ENCODE measurements at places on chromosomes 7 and 10.

- no peak for DNase-seq
Measured at GRCh38 chr10:21972584-21972983, 30.9 kb downstream of the DNAJC1 start.

DNA sequence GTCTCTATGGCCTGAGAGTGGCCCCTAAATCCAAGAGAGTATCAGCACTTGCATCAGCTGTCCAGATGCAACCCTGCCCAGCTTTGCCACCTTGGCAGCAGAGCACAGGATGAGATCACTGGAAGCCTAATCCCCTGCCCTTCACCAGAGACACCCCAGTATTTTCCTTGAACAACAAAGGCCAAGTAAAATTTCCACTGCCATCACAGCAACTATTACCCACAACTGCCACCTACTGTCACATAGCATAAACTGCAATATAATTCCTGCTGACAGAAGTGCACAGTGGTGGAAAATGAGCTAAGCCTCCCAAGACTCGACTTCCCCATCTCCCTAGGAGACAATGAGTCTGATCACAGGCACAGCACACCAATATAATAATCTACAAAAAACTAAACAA lies 462.8 kb upstream of the ZWINT start:
- no peak for DNase-seq

- DNase-seq: no peak
Measured at GRCh38 chr10:9596368-9596920, 1421.2 kb upstream of the CELF2 start.

DNA sequence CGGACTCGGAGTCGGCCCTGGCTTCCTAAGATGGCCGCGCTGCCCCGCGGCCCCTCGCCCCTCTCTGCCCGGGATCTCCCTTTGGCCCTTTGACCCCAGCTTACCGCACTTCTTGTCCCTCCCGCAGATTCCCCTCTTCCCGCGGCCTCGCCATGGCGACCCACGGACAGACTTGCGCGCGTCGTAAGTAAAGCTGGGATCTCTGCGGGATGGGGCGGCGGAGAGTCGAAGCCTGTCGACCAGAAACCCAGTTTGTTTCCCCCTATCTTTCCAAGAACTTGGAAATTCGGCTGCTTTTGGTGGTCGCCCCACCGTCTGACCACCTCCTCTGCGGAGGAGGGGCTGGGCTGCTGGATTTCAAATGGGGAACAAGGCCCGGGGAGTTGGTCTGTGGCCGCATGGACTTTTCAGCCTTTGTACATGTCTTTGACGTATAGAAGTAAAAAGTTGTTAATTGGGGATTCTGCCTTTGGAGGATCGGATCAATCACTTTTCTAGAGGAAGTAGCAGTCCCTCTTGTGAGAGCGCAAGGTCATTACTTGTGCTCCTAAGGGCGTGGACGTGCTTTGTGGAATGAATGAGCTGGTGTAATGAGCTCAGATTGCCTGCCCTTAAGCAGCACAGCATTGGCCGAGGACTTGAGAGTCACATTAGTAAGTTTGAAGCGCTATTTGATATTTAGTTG lies 553 bp downstream of the VDAC2 start:
- DNase-seq: peak; percentile 8

GRCh38 chr10:122657255-122657654 lies 42.4 kb downstream of the C10orf120 start:
- no peak for DNase-seq

GRCh38 chr10:80204677-80205476 lies 460 bp downstream of the ANXA11 start:
- DNase-seq: peak; percentile 33

DNA sequence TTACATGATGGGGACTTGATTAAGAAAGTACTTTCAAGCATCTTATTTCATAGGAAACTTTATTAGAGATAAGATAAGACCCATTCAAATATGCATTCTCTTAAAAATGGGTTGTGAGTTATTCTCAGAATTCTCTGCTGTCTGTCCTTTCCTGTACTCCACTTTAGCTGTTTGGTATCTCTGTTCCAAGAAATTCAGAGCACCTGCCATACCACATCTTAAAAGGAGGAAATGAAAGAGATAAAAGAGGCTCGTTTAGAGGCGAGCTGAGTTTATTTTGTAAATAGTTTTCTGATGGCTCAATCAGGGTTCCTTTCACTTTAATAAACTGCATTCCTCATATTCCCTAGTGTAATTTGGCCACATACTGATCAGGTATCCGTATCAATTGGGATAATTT lies 87.2 kb downstream of the MDFIC start:
- no peak for DNase-seq

DNA sequence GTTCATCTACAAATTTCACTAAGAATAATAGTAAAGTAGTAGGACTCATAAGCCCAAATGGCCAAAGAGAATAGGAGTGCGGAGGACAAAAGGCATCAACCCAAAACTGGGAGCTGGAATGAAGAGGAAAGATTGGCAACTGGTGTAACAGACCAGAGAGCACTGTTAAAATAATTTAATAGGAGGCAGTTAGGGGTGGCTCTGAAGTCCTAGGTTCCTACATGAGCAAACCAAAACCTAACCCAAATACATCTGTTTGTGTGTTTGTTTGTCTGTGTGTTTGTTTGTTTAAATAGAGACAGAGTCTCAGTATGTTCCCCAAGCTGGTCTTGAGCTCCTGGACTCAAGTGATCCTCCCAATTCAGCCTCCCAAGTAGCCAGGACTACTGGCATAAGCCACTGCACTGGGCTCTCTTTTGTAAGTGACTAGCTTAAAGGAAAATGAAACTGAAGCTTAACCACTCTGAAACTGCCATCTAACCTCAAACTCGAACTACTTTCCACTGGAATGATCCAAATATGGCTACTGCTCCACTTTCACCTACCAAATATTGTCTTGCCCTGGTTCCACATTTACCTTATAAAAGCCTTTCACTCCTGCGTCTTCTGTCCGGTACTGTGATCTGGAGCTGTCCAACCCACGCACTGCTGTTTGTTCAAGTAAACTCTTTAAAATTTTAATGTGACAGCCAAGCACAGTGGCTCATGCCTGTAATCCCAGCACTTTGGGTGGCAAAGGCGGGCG lies 94.9 kb downstream of the AKR1D1 start:
- DNase-seq: no peak

DNA sequence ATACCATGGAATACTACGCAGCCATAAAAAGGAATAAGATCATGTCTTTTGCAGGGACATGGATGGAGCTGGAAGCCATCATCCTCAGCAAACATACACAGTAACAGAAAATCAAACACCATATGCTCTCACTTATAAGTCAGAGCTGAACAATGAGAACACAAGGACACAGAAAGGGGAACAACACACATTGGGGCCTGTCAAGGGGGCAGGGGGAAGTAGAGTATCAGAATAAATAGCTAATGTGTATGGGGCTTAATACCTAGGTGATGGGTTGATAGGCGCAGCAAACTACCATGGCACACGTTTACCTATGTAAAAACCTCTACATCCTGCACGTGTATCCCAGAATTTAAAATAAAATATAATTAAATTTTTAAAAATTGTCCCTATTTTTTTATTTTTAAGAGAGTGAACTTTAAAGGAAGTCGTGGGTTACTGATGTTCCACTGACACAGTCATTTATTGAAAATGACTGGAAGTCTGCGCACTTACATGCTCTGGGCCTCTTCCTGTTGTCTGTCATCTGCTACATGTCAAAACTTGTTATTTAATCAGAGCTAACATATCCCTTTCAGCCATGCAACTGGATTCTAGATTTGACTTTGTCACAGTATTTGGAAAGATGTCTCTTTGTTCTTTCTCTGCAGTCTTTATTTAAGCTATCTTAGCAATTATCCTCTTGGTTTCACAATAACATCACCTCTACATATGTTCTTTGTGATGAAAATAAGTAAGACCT lies 73.7 kb upstream of the ABCB5 start:
- no peak for DNase-seq

GRCh38 chr10:61642150-61642571 lies 20.6 kb upstream of the CABCOCO1 start:
- no peak for DNase-seq

DNA sequence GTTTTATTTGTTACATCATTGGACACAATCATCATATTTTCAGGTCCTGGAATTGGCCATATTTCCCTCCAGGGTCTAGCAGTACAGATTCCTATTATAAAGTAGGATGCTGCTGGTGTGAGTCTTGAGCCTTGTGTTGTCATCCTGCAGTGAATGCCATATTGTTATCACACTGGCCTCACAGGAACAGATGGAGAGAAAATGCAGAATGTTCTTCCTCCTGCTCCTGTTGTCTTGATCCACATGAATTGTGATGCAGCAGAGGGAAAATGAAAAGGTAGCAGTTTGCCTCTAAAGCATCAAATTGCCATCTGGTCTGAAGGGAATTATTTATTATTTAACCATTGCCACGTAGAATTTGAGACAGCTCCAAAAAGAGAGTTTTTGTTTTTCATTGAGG lies 248.6 kb downstream of the GPAM start:
- DNase-seq: no peak

- no peak for DNase-seq
Measured at GRCh38 chr10:110651044-110651958, 7.2 kb downstream of the RBM20 start.

GRCh38 chr7:84113286-84113685 lies 81.3 kb downstream of the SEMA3A start:
- no peak for DNase-seq

DNA sequence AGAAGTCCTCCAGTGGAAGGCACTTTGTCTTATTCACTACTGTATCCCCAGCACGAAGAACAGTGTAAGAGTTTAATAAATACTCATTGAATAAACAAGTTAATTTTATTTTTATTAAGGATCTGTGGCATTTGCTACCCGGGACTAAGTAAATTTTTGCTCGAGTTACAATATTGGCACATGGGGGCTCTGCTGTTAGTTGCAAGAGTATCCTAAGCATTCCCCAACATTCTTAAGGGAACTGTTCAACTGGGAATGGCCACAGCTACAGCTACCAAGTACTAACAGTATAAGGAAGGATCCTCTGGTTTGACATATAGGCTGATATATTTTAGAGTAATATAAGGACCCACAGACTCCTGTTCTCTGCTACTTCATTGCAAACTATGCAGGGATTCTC lies 8.7 kb upstream of the LRRTM3 start:
- DNase-seq: no peak

DNA sequence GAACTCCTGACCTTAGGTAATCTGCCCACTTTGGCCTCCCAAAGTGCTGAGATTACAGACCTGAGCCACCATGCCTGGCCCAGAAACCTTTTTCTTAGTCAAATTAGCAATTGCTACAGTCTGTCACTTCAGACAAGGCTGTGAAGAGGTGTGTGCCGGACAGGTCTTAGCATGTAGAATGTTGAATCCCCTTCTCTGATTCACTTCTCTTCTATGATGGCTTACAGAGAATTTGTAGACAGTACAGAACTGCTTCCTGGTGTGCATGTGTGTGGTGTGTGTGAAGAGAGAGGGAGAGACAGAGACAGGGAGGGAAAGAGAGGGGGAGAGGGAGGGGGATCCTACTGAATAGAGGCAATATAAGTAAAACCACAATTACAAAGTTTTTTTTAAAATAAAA lies 150.4 kb downstream of the PARD3 start:
- no peak for DNase-seq

- DNase-seq: no peak
Measured at GRCh38 chr10:30873411-30873810, 158.3 kb downstream of the ZNF438 start.

- DNase-seq: no peak
Measured at GRCh38 chr7:133529861-133530260, 277.0 kb downstream of the EXOC4 start.

- no peak for DNase-seq
Measured at GRCh38 chr7:5597772-5598171, 174.1 kb upstream of the TNRC18 start.

DNA sequence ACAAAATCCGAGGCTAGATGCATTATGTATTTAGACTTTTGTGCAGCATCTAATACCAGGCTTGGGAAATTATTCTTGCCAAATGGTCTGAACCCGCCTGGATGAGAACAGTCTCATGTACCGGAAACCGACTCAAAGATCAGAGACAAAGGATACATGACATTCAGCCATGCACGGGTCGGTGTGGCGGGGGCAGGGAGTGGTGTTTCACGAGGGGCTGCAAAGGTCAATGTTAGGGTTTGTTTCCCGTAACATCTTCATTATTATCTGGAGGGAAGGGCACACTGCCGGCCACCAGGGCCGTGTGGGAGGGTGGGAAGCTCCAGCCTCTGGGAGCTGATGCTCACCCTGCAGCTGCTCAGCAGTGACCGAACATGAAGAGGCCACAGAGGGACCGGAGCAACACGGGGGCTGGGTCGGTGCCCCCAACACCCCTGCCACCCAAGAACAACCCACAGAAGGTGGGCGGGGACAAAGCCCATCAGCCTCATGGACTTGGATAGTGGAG lies 23.1 kb downstream of the CNPY1 start:
- DNase-seq: no peak

DNA sequence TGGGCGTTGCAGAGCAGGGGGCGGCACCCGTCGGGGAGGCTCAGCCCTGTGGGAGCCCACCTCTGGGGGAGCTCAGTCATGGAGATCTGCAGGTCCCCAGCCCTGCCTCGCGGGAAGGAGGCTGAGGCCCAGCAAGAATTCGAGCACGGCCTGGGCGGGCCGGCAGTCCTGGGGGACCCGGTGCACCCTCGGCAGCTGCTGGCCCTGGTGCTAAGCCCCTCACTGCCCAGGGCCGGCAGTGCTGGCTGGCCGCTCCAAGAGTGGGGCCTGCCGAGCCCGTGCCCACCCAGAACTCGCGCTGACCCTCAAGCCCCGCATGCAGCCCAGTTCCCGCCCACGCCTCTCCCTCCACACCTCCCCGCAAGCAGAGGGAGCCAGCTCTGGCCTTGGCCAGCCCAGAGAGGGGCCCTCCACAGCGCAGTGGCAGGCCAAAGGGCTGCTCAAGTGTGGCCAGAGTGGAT lies 76.2 kb downstream of the TMEM26 start:
- DNase-seq: no peak

DNA sequence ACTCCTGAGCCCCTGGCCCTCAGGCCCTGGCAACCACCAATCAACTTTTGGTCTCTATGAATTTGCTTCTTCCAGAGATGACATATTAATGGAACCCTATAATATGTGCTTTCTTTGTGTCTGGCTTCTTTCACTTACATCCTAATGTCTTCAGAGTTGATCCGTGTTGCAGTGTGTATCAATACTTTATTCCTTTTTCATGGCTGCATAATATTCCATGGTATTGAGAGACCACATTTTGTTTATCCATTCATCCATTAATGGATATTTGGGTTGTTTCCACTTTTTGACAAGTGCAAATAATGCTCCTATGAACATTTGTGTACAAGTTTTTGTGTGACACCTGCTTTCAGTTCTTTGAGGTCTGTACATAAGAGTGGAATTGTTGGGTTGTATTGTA lies 43.3 kb upstream of the ELFN1 start:
- no peak for DNase-seq

DNA sequence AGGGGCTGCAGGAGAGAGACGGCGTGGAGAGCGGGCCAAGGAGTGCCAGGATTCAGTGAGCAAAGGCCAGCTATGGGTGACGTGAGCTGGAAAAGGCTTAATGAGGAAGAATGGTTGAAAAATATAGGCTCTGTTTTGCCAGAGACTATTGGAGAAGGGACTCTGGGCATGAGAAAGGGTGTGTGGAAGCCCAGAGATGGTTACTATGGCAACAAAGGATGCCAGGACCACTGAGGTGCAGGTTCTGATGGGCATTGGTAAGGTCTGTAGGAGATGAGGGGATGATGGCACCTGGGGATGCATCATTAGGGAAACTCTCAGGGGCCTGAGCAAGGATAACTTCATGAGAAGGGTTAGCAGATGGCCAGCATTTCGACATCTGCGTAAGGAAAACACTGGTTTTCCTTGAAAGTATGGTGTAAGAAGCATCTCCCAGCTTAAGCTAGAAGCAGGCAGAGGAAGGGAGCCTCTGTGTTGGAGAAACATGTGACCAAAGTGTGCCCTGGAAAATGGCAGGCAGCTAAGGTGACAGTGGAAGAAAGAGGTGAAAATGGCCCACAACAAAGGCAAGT lies 21.6 kb upstream of the FAM180A start:
- DNase-seq: no peak
